ENCODE measurements at places on chromosomes 5 and 9.

GRCh38 chr5:103258957-103259704 is 568 bp downstream of the MACIR start:
- peak; percentile 37 for DNase-seq

- no peak for DNase-seq
These were observed 173.7 kb downstream of the GABRB2 start for GRCh38 chr5:161372682-161373344.

DNA sequence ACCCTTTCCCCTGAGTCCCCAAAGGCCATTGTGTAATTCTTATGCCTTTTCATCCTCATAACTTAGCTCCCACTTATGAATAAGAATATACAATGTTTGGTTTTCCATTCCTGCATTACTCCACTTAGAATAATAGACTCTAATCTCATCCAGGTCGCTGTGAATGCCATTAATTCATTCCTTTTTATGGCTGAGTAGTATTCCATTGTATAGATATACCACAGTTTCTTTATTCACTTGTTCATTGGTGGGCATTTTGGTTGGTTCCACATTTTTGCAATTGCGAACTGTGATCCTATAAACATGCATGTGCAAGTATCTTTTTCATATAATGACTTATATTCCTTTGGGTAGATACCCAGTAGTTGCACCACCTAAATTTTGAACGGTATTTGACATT is 101.5 kb downstream of the SEMA5A start:
- DNase-seq = no peak

DNA sequence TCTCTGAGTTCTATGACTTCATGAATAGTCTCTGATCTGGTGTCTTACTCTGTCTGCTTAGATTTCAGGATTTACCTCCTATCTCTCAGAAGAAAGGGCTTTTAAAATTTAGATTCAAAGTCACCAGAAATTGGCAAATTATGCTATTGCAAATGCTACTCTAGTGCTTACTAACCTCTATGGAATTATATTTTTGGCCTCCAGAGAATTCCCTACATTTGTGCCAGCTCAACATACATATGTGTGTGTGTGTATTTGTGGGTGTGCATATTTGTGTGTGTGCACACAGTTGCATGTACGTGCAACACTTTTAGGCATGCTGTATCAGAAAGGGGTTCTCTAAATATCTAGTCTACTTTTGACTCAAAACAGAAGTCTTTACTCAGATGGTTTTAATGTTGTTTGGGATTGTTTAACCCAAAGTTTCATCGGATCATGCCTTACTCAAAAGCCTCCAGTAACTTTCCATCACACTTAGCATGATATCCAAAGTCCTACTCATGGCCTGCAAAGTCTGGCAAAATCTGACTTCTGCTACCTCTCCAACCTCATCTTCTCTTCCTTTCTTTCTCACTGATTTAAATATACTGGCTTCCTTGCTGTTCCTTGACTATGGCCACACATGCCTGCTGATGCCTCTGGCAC is 147.6 kb upstream of the NR3C1 start:
- no peak for DNase-seq

DNA sequence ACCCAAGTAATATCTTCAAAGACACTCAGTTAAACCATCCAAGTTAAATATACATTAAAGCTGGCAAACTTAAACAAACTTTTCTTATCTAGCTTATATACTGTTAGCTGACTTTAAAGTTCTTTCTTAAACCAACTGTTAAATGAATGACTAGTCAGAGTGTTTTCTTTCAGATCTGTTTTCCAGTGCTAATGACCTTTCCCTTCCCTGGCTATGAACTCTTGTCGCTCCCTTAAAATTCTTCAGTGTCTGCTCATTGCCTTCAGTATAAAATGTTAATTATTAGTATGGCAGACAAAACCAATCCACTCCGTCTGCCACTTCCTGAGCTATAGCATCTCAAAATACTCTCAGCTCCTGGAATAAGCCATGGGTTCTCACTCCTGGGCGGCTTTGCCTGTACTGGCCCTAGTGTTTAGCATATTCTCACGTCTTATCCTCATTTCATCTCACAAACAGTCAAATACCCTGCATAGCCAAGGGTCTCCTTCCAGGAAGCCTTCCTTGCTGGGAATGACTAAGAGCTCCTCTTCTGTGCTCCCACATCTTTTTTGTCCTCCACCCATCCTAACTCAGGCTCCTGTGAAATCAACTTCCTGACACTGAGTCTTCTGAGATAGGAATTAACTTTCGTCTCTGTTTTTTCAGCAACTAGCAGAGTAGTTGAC is 87.7 kb downstream of the VCAN start:
- DNase-seq = no peak

- DNase-seq = no peak
These were observed 2.9 kb upstream of the SPINK5 start for GRCh38 chr5:148060881-148061280.

DNA sequence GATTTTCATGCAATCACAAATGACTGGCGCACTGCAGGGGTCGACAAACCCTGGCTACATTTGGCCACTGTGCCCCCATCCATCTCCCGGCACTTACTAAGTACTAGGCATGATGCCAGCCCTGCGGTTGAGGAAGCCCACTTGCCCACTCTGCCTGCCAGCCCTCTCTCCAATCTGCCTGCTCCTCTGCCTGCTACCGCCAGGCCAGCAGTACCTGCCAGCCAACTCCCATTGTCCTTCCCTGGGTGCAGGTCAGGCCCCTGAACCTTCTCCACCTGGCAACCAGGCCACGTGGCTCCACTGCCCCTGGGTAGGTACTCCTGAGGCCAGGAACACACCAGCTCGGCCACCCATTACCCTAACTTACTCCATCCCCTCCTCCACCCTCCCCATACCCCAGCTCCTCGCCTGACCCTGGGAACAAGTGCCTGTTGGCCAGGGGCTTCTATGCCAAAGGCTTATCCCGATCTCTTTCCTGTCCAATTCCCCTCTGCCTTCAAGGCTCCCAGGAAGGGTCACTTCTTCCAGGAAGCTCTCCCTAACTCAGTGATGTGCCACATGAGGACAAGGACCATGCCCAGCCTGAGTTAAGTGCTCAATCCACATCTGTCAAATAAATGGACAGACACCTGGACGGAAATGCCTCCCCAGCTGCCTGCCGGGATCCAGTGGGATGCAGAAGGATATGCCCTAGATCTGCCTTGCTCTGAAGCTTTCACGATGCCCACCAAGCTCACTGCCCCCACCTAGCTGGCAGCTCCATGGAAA is 6.6 kb downstream of the EEIG1 start:
- no peak for DNase-seq

- DNase-seq = no peak
These were observed 56.2 kb upstream of the ZSWIM6 start for GRCh38 chr5:61275841-61276240.

DNA sequence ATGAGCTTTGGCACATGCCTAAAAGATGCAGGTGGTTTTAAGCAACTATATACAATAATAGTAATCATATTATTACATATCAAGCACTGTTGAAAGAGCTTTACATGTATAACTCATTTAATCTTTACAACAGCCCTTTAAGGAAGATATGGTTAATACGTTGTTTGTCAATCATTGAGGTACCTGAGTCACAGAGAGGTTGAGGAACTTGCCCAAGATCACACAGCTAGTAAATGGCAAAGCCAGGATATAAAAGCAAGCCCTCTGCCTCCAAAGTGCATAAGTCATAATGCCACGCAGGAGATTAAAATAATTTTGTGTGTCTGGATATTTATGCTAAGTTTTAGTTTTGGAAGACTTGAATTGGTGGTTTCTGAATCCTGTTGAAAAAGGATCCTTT is 90.2 kb downstream of the DAPK1 start:
- no peak for DNase-seq

DNA sequence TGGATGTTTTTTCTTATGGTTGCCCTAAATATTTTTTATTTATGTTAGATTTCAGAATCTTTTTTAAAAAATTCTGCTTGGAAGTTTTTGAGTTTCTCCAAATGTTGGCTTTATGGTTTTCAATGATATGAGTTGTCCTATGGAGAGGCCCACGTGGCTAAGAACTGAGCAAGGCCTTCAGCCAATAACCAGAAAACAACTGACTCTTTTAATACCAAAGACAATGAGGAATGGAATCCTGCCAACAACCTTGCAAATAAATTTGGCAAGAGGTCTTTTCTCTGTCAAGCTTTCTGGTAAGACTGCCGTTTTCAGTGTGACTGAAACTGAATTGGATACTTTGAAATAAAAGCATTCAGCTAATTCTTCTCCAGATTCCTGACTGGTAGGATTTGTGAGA is 1740.1 kb upstream of the WWC1 start:
- no peak for DNase-seq

- DNase-seq = no peak
These were observed 39.4 kb downstream of the MRPS27 start for GRCh38 chr5:72280581-72281069.

DNA sequence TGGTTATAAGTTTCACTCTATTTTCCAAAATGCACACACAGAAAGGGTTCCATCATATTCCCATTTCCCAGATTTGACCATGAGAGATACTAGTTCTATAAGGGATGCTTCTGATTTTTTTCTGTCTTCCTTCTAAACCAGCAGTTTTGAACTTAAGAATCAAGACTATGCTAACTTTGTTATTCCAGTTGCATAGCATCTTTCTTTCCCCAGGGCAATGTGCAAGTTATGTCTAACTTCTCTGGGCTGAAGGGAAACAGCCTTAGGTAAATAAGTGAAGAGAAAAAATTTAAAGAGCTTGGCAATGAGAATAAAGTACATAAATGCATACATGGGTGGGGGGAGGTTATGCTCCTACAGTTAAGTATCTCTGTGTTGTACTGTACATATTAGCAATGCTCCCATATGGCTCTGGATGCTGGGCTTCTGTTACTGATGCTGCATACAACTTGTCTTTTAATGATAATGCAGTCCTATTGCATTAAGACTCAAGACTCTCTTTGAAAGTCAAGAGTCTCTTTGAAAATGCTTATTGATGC is 125.8 kb upstream of the SLC12A2 start:
- DNase-seq = no peak

GRCh38 chr9:98471185-98471584 is 215.7 kb upstream of the TBC1D2 start:
- no peak for DNase-seq

DNA sequence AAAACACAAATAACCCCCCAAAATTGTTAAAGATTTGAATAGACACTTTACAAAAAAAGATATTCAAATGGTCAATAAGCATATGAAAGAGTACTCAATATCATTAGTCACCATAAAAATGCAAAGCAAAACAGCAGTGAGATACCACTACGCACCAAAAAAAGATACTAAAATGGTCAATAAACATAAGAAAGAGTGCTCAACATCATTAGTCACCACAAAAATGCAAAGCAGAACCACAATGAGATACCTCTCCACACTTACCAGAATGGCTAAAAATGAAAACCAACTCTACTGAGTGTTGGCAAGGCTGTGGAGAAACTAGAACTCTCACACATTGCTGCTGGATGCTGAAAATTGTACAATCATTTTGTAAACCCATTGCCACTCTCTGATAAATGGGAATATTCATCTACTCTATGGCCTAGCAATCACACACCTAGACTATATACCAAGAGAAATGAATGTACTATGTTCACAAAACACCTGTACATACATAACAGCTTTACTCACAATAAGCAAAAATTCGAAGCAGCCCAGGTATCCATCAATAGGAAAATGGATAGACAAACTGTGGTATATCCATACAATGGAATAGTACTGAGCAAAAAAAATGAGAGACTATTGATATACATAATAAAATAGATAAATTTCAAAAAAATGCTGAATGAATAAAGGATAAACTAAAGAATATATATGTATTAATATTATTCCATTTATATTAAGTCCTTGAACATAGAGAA is 205.0 kb upstream of the DAPK1 start:
- no peak for DNase-seq

GRCh38 chr9:99682870-99683269 is 138.8 kb upstream of the NR4A3 start:
- DNase-seq = no peak

DNA sequence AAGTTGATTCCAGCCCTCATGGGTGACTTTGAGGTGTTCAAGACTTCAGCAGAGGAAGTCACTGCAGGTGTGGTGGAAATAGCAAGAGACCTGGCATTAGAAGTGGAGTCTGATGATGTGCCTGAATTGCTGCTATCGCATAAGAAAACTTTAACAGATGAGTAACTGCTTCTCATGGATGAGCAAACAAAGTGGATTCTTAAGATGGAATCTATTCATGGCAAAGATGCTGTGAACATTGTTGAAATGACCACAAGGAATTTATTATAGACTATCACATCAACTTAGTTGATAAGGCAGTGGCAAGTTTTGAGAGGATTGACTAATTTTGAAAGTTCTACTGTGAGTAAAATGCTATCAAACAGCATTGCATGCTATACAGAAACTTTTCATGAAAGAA is 17.1 kb upstream of the POU4F3 start:
- no peak for DNase-seq

DNA sequence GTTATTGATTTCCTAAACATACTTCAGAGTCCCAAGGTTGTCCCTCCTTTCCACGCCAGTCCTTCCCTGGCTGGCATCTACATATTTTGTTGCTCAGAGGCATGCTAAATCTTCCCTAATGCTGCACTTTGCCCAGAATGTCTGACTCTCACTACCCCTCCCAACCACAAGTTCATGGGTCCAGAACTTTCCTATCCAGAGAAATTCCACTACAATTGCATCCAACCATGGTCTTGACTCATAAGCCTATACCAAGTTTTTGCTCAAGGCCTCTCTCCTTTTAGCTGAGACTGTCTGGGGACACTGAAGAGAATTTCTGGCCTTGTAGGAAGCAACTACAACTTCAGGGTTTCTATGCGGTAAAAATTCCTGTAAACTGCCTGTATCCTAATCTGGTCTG is 206.3 kb downstream of the BNC2 start:
- no peak for DNase-seq

GRCh38 chr5:43075319-43076293 is 35.5 kb upstream of the ANXA2R start:
- no peak for DNase-seq

DNA sequence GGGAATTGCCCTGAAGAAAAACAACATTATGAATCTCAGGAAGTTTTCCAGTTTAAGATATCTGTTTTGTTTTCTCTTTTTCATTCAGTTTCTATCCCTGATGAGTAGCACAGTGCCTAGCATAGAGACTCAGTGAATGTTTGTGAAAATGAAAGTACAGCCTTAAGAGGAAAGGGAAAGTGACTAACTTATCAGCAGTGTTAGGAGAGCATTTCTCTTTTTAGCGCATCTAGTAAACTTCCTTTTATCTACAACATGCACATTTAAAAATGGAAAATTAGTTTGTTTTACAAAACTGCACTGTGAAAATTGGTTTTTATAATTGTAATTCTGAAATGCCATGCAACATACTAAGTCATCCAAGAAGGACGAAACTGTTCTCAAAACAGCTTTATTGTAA is 110.8 kb downstream of the SMARCA2 start:
- DNase-seq = no peak

Data from stimulated activated CD4-positive, alpha-beta T cell treated with anti-CD3 and anti-CD28 coated beads, TNF-alpha, amount 100 ng/mL, for 4 hours (primary cell).